ENCODE measurements at places on chromosomes 12 and 14.

GRCh38 chr14:65132855-65133254 is 30.5 kb upstream of the MAX start:
- no peak for DNase-seq

DNA sequence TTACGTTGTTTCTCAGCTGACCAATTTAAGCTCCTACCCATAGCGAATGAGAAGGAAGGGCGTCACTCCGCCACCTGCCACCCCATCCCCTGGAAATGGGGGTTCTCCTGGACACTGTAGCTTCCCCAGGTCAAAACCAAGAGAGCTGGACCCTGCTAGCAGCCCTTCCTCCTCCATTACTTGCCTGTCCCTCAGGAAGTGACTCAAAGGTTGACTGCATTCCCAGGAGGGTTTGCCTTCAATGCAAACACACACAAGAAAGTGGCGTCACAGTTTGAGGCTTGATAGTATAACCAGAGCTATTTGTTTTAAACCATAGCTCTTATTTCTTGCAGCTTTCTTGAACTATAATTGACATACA is 79.1 kb downstream of the KCNK13 start:
- no peak for DNase-seq

DNA sequence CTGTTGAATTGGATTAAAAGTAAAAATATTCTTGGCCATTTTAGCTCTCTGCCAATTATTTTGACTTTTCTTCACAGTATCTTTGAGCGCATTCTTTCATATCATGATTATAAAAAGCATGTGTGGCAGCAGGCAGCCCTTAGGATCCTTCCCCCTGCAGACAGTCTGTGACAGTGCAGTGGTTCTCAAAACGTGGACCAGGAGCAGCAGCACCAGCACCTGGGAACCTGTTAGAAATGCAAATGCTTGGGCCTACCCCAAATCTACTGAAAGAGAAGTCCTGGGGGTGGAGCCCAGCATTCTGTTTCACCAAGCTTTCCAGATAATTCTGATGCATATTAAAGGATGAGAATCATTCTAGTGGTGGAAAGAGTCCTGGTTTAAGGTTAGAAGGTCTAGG is 155.6 kb downstream of the MON2 start:
- DNase-seq, result no peak

GRCh38 chr12:130427381-130427887 is 89.7 kb downstream of the PIWIL1 start:
- no peak for DNase-seq

GRCh38 chr12:65958456-65958855 is 134.2 kb downstream of the HMGA2 start:
- no peak for DNase-seq

DNA sequence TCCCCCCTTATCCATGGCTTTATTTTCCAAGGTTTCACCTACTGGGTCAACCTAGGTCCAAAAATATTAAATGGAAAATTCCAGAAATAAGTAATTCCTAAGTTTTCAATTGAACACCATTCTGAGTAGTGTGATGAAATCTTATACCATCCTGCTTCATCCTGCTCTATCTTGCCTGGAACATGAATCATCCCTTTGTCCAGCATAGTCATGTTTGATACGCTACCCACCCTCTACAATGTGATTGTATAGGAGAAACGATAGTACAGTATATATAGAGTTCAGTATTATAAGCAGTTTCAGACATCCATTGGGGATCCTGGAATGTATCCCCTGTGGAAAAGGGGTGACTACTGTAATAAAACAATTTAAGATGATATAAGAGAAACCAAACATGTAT is 62.2 kb downstream of the IFNG start:
- no peak for DNase-seq

DNA sequence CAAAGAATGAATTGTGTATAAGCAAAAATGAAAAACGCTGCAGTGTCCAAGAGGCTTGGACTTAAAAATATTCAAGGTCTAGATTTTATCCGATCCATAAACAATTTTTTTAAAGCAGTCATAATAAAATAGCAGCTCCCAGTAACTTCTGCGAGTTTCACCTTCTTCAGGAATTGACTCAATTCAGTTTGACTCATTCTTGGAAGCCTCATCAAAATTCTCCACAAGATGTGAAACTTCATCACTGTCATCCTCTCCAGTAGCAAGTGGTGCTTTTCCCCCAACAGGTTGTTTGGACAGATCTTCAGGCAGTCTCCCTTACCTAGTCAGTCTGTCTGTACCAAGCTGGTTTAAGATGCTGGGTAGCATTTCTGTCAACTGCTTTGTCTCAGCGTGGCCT is 93.5 kb upstream of the FOXG1 start:
- DNase-seq, result no peak

GRCh38 chr14:28321475-28322244 is 444.9 kb upstream of the FOXG1 start:
- no peak for DNase-seq

DNA sequence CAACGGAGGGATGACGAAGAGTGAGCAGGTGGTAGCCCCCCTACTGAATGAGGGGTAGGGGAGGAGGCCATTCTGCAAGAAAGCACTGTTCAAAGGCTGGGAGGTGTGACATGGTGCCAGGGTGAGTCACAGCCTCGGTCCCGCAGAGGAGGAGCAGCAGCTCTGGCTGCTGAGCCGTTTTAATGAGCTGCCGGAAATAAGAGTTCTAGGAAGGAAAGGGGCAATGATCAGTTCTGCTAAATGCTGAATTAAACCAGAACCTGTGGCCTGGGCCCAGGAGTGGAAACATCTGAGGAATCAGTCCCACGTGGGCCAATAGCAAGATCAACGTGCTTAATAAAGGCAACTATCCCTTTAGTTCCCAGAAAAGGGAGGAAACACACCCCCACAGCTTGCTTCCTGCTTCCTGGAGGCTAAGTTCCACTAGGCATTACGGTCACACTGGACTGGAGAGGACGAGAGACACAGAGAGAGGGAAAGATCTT is 3.6 kb downstream of the ABCD4 start:
- peak; percentile 50 for DNase-seq

DNA sequence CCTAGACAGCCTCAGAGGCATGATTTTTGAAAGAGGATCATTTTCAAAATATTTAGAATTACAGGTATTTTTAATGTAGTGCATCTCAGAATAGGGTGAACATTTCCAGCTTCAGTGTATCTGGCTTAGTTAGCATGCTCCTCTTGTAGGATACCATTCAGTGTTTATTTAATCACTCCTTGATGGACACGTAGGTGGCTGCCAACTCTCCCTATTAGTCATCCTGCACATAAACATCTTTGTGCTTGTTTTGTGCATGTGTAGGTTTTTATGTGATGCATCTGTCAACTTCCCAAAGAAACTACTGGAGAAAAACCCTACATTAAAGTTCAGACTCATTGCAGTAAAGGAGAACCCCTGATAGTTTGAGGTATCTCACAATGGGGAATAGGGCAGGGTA is 52.5 kb upstream of the RBM19 start:
- no peak for DNase-seq

DNA sequence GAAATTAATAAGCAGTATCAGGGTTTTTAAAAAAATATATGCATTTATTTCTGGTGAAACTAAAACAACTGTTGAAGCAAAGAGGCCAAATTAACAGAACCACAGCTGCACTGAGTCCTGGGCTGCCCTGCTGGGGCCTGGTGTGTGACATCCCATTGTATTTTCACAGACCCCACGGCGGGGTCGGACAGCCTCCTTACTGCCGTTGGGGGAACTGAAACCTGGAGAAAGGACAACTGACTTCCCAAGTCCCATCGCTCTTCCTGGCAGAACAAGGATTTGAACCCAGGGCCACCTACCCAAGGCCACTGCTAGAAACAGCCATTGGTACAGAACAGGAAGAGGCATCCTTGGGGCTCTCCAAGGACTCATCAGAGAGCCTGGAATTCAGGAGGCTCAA is 114.8 kb upstream of the SFSWAP start:
- DNase-seq, result no peak

- DNase-seq, result no peak
Observed at GRCh38 chr12:52342781-52343490, 21.7 kb upstream of the KRT83 start.

DNA sequence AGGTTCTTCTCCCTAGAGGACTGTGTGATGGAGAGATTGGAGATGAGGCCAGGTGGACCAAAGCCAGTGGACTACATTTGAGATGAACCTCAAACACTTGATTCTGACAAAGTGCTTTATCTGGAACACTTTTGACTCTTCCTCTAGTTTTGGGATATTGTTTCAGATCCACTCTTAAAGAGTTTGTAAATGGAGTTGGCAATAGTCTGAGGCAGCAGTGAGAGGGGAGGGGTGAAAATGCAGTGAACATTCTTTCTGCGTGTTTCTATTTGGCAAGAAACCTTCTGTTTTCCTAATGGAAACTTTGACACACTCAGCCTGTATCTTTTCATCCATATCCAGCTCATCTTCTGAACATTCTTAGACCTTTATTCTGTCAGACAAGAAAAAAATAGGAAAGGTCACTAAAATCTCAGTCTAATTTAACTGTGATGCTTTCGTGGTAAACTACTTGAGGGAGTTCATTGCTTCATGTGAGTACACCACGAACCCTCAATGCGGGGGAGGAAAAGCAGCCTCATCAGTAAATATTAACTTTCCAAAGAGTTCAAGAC is 57.4 kb upstream of the KCNJ8 start:
- no peak for DNase-seq

DNA sequence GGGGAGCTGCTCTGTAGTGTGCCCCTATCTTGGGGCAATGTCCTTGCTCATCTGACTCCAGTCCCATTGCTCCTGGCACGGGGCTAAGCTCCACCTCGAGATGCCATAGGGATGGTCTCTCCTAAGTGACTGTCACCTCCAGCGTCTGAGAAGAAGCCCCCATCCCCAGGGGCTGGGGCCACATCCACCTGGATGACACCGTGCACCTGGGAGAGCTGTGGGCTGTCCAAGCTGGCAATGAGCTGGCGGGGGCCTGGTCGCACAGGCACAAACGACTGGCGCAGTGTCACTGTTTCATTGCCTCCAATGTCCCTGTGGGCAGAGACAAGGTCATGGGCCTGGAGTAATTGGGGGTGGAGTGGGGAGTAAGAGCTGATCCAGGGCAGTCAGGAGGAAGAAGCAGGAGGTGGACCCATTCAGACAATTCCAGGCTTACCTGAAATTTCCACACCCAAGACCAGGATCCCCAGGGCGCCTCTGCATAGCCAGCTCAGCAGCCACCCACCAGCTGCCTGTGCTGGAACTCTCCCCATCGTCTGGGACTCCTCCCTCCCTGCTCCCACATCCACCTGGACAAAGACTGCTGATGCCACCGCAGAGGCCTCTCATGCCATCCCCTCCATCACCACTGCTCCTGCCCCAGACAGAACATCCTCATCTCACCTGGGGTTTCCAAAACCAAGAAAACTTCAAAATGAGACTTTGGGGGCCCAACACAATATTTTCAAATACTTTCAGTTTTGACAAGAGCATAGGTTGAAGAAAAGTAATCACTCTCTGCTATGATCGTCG is 7.0 kb upstream of the TINF2 start:
- no peak for DNase-seq

- no peak for DNase-seq
Observed at GRCh38 chr14:100571837-100572236, 15.4 kb downstream of the BEGAIN start.

- DNase-seq, result no peak
Observed at GRCh38 chr14:74979442-74980397, 23.0 kb upstream of the EIF2B2 start.

DNA sequence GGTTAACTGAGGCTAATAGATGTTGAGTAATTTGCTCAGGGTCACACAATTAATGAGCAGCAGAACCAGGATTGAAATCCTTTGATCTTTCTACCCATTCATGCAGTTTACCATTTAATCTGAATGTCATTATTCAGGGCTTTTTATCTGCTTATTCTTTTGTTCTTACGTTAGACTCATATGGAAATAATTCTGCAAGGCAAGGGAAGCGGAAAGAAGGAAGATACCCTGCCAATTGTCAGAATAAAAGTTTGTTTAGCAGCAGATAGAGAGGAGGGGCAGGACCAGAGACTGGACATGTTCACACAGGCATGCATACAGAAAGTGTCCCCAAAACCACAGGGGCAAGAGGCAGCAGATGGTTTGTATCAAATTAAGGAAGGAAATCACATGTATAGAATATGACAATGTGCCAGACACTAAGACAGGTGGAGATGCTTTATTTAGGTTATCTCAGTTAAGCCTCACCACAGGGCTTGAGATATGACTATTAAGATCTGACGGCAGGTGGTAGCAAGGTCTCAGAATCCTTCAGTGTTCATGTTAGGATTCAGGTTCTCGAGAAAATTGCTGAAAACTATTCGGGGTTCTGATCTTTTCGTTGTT is 29.8 kb downstream of the BRMS1L start:
- no peak for DNase-seq

DNA sequence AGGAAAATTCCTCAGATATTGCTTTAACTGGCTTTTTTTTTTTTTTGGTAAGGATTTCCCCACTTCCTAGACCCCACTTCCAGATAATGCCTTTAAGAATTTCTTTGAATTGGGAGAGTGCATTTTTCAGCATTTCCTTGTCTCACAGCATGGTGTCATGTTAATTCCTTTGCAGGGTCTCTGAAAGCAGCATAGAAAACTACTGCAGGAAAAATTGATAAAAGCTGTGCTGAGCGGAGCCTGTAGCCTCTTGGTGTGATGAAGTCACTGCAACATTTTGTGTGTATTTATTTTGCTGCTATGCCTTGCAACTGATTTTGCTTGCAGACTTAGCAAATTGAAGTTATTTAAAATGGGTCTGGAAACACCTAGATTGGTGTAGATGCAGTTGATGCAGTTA is 2.7 kb downstream of the ANO4 start:
- no peak for DNase-seq

DNA sequence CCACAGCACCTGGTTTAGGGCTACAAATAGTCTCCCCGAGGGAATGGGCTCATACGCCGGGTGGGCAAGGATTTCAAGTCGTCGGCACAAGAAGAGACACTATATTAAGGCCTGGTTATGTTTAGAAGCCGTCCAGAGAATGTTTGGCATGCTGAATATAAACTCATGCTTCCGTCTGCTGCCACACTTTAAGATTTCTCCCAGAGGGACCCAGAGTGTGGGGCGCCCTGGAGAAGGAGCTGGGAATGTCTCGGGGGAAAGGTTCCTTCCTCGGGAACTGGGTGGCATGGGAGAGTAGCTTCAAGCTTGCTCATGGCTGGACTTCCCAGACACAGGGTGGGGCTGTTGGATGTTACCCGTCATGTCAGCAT is 295.7 kb downstream of the CACNA1C start:
- DNase-seq, result no peak

GRCh38 chr12:9650151-9650576 is 19.3 kb upstream of the CLEC2D start:
- DNase-seq, result no peak

All from endothelial cell (in vitro differentiated cells).